Uterus (tissue), 4 donors: ENCODE measurements at places on chromosomes 11 and 22. TPM values are rescaled to one million over a fixed set of nuclear protein-coding genes. Genes with fewer than 3 reads are reported as not detected.

APLNR gene
- not detected for total RNA-seq

DNA sequence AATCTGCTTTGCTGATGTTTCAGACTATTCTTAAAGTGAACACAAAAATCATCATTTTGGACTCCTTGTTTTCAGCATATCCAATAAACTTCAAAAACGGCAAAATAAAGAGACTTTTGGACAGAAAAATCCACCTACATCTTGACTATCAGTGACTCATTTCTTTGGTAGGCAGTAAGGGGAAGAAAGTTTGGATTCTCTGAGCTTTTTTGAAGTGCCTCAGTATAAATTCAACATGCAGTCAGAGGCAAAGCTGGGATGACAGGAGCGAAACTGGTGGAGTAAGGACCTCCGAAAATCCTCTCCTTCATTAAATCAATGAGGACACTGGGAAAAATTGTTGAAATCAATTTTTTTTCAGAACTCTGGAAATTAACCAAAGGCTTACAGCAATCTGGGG is 29.7 kb downstream of the EFCAB6 start:
- no peak for DNase-seq

GRCh38 chr11:420054-420910 is 5.5 kb upstream of the SIGIRR start:
- no peak for DNase-seq

DNA sequence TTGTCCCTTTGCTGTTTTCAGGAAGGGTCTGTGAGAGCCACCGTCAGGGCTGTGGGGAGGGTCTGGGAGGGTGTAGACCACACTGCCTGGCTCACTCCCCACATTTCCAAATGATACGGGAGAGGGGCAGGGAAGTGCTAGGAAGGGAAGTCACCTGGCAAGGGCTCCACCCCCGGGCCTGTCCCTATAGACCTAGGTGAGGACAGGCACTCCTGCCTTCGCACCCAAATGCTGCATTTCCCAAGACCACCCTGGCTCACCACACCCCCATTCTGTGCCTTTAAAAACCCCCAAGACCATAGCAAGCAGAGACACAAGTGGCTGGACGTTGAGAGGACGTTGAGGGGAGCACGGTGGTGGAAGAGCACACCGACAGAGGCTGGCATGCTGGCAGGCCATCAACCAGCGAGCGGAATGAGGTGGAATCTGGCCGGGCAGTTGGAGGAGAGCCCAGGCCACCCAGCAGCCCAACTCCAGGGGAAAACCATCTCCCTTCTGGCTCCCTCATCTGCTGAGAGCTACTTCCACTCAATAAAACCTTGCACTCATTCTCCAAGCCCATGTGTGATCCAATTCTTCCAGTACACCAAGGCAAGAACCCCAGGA is 45.7 kb downstream of the GNB1L start:
- DNase-seq, result peak; percentile 9

MRGPRX4 gene
- total RNA-seq, result not detected

APOL5 gene
- not detected for total RNA-seq

DNA sequence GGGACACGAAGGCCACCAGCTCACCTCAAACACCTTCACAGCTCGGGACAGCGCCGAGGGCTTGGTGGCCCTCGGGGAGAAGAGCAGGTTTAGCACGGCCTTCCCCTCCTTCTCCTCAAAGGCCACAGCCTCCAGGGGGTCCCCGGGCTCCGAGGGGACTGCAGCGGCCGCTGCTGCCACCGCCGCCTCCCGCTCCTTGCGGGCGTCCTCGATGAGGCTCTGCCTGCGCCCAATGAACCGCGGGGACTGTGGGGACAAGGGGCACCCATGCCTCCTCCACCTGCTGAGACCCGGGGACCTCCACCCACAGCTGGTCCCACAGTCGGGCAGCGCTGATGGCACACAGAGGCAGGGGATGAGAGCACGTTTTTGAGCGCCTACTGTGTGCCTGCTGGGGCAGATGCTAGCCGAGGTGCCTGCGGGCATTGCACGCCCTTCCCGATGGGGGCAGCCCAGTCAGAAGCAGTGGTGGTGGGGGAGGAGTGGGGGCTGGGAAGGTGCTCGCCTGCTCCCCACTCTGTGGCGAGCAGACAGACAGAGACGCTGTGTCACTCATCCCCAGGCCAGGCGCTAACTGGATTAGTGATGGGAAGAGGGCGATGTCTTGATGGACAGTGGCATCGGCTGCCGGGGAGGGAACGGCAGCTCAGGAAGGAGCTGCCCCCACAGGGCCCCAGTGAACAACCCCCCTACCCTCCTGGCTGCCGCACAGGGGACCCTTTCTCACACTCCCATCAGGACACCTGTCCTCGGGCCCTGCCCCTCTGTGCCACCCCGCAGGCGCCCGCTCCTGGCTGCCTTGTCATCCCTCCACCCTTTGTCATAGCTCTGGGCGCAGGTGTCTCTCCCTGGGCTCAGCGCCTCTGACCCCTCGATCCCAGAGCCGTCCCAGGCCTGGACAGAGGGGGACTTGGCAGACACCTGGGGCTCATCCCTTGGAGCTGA is 1.7 kb downstream of the TH start:
- no peak for DNase-seq

DNA sequence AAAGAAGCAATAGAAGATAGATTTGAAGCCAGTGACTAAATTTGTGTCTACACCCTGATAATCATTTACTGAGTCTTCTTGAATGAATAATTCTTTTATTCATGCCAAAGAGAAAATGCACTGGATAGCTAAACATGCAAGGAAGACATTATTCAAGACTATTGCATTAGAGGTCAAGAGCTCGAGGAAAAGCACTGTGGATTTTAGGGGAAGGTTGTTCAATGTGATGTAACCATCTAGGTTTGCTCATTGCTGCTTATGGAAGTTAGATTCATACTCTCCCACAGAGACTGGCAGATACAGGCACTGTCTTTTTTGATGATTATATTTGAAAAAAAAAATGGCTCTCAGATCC is 682.1 kb downstream of the KCNA4 start:
- DNase-seq, result no peak

C22orf31 gene
- not detected for total RNA-seq

DNA sequence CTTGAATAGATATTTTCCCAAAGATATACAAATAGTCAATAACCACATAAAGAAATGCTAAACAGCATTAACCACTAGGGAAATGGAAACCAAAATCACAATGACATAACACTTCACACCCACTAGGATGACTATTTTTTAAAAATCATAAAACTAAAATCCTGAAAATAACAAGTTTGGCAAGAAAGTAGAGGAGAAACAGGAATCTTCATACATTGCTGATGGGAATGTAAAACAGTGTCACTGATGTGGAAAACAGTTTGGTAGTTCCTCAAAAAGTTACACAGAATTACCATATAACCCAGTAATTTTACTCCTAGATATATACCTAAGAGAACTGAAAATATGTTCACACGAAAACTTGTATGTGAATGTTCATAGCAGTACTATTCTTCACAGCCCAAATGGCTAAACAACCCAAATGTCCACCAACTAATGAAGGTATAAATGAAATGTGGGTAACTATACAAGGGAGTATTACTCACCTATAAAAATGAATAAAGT is 12.5 kb downstream of the PICALM start:
- DNase-seq, result no peak

- no peak for DNase-seq
These were observed 111.2 kb downstream of the PTPRJ start for GRCh38 chr11:48091426-48092102.

DNA sequence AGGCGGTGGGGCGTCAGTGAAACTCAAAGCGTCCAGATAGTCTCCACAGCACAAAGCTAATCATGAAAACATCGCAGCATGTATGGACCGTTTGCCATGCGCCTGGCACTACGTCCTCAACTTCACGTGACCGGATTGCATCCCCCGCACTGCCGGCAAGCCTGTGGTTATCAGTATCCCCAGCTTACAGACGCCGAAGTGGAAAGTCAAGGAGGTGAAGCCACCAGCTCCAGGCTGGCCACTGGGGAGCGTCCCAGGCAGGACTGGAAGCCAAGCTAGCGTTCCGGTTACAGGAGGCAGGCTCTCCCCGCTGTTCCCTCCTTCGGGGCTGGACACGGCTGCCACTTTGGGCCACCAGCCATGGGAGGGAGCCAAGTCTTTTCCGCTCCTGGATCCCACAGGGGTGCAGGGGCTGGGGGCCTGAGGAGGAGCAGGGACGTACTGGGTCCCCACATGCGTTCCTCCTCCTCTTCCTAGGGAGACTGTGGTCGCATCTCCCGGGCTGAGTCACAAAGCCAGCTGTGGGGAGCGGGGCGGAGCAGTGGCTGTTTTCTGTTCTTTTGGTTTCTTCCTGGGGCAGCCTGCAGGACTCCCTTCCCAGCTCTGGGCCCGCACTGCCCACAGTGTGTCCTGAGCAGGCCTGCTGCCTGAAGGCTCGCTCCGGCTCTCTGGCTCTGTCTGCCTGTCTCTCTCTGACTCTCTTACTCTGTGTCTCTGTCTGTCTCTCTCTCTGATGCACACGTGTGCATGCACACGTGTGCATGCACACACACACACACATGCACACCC is 4.3 kb upstream of the OSBPL5 start:
- no peak for DNase-seq

GRCh38 chr22:17104336-17104935 is 16.7 kb downstream of the TMEM121B start:
- no peak for DNase-seq

DNA sequence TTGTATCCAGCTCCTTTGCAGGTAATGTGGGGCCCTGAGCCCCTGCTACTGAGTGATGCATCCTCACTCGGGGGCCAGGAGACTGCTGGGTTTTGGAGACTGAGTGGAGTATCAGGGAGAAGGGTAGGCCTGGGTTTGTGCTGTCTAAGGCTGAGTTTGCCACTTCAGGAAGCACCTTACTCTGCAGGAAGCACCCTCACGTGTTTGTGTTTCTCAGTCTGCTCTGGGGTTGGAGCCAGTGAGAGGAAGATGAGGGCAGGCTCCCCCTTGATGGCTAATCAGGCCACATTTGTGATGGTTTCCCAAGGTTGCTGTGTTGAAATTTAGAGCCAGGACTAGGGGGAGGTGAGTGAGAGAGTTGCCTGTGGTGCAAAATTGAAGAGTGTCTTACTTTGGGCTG is 13.7 kb upstream of the THY1 start:
- DNase-seq, result no peak

EMID1 gene
- under 0.01 TPM for total RNA-seq

DNA sequence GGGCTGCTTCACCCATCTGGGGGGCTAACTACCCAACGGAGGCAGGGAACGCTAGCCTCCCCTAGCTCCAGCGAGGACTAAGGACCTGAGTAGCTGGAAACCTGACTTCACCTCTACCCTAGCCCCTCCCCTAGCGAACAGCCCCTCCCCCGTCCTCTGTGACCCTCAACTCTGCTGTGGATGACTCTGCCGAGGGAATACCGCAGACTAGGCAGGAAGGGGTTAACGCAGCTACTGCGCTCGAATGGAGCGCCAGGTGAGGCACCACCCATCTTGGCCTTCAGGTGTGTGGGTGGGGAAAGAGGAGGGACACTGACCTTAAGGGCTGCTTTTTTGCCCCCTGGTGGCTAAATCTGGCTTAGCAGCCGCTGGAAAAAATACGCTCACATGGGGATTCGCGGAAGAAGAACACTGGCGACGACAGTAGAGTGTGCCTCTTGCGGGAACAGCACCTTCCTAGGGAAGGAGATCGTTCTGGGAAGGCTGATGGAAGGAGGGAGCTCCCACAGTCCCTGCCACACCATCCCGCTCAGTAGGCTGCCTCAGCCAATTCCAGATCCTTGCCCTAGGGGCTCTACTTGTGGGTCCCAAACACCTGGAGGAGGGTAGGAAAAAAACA is 4.5 kb upstream of the BCL9L start:
- DNase-seq, result peak; percentile 91

DNA sequence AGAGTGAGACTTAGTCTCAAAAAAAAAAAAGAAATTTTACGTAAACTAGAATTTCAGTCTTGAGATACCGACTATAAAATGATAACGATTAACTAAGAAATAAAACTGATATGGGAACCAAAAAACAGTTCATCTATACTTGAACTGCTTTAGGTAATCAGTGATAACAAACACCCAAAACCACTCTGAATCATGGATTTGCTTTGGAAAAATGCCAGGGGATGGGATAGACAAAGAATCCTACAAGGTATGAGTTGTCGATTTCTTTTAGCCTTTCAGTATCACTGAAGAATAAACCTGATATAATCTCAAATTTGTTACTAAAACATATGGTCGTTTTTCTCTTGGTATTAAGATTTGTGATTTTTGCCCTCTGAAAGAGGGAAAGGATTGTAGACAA is 13.7 kb downstream of the CSTF3 start:
- no peak for DNase-seq

CCDC188 gene
- 4.3 TPM for total RNA-seq

CHCHD10 gene
- total RNA-seq, result 0.88 TPM

DNA sequence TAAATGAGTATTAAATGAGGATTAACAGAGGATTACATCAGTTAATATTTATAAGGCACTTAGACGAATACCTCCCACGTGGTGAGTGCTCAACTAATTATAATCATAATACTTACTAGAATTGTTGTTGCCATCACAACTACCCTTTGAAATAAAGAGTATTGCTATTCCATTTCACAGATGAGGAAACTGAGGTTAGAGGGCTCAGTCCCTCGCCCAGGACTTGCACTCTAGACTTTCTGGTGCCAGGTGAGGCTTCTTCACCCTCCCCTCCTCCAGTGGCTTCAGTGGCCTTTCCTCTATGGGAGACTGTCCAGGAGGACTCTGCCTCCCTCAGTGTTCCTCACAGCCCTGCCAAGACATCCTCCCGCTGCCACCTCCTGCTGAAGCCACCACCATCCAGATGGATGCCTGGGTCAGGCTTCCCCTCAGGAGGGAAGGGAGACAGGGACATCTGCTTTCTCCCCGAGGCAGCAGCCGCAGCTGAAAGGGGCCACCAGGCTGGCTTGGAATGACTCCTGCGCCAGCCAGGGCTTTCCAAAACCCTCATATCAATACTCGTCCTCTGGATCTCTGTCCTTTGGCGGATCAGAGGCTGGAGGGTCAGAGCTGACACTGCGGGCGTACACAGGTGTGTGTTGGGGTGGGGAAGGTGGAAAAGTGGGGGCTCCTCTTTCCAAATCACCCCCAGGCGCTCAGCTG is 580.1 kb downstream of the BUD13 start:
- no peak for DNase-seq

GRCh38 chr11:111357150-111358037 is 21.7 kb downstream of the POU2AF1 start:
- no peak for DNase-seq

TMX2 gene
- 41.3 TPM for total RNA-seq

TRIM6 gene
- total RNA-seq, result 11.5 TPM

DNA sequence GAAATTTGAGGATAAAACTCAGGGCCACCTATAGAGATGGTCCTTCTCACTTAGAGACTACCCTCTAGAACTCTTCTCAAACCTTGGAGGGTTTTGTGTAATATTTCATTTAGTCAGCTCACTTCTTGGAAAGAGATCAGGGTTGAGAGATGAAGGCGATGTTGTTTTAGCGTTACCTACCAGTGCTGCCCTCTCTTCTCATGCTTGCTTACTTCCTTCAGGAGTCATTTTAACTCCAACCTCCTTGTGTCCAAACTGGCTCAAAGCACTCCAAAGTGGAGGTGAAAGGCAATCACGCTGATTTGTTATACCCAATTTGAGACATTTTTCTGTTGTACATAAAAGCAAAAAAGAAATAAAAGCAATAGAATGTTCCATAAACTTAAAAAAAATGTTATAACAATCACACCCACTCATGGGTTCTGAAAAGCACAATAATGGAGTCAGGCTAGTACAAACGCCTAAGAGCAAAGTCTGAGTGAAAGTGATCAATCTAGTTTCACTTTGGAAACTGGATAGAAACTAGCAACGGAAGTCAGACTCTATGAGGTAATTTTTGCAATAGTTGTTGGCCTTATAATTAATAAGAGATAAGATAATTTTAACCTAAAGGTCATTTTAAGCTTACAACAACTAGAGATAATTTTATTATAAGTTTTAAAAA is 117.1 kb downstream of the MRTFA start:
- no peak for DNase-seq
